ENCODE measurements at places on chromosomes 5 and 9. TPM values are rescaled to one million over a fixed set of nuclear protein-coding genes. Genes with fewer than 3 reads are reported as not detected.

SH3RF2 gene
- total RNA-seq: 0.17 TPM

ADAMTSL1 gene
- 6.0 TPM for total RNA-seq

PCDHB12 gene
- total RNA-seq: 0.68 TPM

DNA sequence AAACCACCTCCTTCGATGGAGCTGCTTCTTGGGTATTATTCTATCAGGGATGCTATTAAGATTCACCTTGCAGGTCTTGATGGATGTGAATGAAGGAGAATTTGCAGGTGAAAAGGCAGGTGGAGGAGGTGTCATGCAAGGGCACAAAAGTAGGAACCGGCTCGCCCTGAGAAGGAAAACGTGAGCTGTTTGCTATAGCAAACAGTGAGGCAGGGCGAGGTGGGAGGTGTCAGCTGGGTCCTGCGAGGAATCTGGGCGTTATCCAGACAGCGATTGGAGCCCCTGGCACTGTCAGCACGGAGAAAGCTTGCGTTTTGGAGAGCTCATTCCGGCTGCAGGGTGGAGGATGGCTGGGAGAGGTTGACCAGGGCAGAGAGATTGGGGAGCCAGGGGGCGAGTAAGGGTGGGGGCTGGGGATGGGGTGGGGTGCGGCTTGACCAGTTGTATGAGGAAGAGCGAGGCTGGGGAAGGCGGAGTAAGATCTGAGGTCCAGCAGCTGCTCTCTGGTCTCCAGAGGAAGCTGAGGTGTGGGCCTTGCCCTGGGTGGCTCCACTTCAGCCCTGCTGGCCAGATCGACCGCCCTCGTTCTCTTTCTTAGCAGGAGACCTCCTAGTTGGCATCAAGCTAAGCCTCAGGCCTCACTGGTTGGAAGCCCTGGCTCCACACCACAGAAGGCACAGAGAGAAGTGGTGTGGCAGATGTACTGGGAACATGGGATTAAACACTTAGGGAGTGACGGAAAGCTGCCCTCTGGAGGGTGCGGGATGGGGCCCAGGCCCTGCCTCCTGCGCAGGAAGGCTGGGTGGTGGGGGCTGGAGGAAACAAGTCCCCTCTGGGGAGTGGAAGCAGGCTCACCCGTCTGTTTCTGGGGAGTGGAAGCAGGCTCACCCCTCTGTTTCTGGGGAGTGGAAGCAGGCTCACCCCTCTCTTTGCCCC is 54.7 kb upstream of the NEURL1B start:
- DNase-seq: no peak

DNA sequence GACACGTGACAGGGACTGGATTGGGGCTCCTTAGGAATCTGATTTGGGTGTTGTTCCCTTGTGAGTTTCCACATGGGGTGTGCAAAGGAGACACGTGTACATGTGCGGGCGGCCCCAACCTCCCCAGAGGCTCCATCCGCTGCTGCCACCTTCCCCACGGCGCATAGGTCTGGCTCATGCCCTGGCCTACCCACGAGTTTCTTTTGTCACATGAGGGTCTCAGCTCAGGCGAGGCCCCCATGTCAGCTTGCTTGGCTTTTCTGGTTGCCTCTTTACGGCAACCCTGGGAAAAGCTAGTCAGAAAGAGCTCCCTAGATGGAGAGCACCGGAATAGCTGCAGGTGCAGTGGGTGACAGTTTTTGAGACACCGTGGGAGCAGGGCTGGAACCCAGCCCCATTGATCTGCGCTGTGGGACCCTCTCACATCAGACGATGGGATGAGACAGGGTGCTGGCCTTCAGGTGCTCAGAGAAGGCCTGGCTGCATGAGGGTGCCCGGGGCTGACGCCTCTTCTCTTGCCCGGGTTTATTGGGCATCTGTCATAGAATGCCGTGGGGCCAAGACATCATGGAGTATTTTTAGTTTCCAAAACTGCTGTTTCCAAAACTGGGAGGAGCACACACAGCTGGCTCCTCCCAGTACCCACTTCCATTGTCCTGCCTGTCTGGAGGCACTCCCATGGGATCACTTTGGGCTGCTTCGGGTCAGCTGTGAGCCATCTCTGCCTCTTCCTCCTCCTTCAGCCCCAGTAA is 107.8 kb downstream of the WNK2 start:
- DNase-seq: no peak

FOXD4L4 gene
- 0.17 TPM for total RNA-seq

- DNase-seq: no peak
Observed at GRCh38 chr9:104776797-104777196, 12.9 kb downstream of the NIPSNAP3B start.

GRCh38 chr9:14687042-14687719 is 6.1 kb downstream of the ZDHHC21 start:
- peak; percentile 50 for DNase-seq

GRCh38 chr5:142934051-142934762 is 164.0 kb downstream of the ARHGAP26 start:
- no peak for DNase-seq

CCNI2 gene
- total RNA-seq: 0.51 TPM

- no peak for DNase-seq
Observed at GRCh38 chr9:1882711-1883403, 132.3 kb upstream of the SMARCA2 start.

DNA sequence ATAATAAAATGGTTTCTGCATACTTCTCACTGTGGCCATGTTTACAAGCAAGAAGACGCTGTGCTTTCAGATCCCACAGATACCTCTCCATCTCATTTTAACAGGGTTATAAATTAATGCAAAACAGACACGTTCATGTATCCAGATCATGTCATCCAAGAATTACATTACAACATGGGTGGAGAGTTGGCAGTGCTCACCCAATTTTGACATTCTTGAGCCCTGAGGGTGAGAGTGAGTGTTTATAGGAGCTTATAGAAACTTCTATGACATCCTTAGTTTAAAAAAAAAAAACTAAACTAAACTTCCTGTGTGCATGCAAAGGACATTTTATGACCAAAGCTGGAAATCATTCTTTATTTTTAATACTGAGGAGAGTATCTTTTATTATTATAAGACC is 9.1 kb downstream of the PRKACG start:
- DNase-seq: no peak

- no peak for DNase-seq
Observed at GRCh38 chr5:74629326-74629725, 11.2 kb downstream of the ENC1 start.

GRCh38 chr5:148563021-148563420 is 91.3 kb downstream of the HTR4 start:
- DNase-seq: no peak

DNA sequence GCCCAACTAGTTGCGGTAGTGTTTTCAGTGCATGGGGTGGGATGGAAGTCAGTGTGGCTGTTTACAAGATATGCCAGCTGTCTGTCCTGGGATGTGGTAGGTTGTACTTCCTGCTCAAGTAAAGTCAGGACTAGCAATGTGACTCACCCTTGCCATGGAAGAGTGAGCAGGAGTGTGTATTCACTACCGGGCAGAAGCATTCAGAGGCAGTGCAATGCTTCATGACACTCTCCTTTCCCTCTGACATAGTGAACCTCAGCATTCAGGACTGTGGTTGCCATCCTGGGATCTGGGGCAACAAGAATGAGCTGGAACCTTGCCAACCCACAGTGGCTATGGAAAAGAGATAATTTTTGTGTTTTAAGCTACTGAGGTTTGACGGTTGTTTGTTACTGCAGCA is 68.9 kb downstream of the BOD1 start:
- no peak for DNase-seq

All from dermis blood vessel endothelial cell (primary cell).